ENCODE measurements at places on chromosomes 2 and 18.

- no peak for DNase-seq
Observed at GRCh38 chr2:157321466-157321865, 4.2 kb downstream of the ERMN start.

DNA sequence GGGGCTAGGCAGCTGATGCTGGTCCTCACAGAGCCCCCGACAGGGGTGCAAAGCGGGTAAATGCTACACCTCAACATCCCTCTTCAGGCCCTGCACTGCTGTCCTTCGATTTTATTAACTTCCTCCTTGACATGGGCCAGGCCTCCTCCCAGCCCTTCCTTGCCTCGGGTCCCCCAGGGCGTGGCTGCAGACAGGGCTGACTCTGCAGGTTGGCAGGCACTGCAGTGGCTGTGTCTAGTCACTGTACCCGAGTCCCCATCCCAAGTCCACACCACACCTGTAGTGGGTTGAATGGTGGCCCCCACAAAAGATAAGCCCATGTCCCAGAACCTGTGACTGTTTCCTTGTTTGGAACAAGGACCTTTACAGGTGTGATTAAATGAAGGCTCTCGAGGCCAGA lies 140.2 kb downstream of the TWIST2 start:
- no peak for DNase-seq

- no peak for DNase-seq
Observed at GRCh38 chr18:8702668-8703067, 2.7 kb upstream of the MTCL1 start.

GRCh38 chr2:96159084-96159830 lies 14.0 kb upstream of the DUSP2 start:
- DNase-seq, result no peak

- peak; percentile 35 for DNase-seq
Observed at GRCh38 chr2:221517696-221518151, 54.4 kb downstream of the EPHA4 start.

DNA sequence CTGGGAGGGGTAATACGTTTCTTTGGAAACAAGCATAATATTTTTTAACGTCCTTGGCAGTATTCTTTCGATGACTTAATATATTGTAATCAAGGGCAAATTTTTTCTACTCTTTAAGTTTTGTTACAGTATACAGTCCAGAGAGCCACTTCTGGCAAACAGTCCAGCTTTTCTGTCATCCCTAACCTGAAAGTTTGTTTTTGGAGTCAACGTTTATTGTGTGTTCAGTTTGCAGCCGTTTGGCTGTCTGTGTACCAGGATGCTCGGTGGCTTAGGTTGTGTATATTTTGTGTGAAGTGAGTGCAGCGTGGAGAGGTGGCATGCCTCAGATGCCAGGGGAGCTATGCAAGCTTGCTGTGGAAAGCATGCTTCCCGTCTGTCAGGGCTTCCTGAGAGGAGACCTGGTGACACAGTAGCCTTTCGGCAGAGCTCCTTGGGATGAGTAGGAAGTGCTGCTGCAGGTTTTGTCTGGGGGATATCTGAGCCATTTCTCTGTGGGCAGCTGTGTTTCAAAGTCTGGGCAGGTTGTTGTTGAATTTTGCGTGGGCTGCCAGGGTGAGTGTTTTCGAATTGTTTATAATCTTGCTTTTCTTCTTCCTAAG lies 14.7 kb downstream of the MAP3K20 start:
- no peak for DNase-seq

DNA sequence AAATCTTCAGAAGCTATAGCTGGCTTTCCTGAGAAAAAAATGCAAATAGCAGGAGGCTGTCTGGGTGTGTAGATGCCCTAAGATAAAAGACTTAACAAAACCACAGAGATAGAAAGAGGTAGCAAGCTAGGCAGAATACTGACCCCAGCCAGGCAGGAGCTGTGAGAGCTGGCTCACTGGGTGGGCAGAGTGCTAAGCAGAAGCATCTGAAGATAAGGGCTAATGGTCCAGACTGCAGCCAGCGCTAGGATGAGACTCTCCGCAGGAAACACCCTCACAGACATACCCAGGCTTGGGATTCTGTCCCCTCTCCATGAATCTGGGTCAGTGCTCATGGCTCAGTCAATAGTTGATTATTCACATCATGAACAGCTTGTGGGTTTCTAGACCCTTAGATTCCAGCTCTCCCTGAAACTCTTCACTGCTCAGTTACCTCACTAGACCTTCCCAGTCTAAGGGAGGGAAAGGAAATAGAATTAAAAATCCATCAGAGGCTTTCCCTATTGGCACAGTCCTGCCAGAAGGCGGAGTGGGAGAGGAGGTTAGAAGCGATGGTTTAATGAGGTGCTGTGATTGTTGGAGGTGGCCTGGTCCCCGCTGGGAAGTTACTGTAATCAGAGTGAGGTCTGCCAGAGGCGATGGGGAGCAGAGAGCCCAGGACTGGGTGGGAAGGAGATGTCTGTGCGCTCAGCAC lies 21.4 kb upstream of the CCBE1 start:
- DNase-seq, result no peak

- DNase-seq, result no peak
Observed at GRCh38 chr2:14675489-14675888, 43.0 kb downstream of the LRATD1 start.

- DNase-seq, result no peak
Observed at GRCh38 chr2:62343636-62344337, 147.9 kb downstream of the B3GNT2 start.

- no peak for DNase-seq
Observed at GRCh38 chr2:85840091-85840490, 48.7 kb downstream of the ST3GAL5 start.

GRCh38 chr2:69509011-69509749 lies 71.9 kb upstream of the NFU1 start:
- DNase-seq, result no peak

GRCh38 chr18:12008842-12009580 lies 27.7 kb downstream of the IMPA2 start:
- DNase-seq, result no peak

GRCh38 chr2:220455351-220455990 lies 828.0 kb downstream of the SLC4A3 start:
- no peak for DNase-seq

DNA sequence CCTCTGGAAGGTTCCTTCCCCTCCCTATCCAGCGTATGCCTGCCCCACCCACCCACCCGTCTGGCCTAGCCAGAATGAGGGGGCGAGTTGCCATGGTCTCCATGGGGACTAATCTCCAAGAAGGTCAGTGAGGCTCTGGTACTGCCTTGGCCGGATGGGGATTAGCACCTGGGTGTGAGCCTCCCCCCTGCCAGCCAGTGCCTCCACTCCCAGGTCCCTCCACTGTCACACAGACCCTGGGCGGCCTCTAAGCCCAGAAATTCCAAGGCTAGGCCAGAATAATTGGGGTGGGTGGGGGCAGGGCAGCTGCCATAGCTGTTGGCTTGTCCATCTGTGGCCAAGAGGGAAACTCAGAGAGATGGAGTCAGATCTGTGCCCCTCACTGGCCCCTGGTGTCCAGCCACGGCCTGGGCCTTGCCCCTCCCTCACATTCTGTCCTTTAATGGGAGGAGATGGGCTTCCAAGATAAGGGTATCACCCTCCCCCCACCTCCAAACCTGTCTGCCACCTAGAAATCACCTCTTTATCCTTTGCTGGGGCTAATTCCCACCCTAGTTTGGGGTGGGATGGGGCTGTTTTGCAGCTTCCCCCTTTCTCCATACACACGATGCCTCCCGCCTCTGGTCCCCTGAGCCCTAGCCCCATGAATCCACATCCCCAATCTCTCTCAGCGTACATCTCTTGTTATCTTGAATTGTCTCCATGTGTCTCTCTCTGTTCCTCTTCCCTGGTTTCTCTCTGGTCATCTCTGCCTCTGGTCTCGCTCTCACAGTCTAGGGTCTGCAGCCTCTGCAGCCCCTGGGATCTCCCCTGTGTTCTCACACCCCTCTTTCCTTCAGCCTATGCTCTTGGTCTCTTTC lies 6.0 kb upstream of the CRYBA2 start:
- no peak for DNase-seq

DNA sequence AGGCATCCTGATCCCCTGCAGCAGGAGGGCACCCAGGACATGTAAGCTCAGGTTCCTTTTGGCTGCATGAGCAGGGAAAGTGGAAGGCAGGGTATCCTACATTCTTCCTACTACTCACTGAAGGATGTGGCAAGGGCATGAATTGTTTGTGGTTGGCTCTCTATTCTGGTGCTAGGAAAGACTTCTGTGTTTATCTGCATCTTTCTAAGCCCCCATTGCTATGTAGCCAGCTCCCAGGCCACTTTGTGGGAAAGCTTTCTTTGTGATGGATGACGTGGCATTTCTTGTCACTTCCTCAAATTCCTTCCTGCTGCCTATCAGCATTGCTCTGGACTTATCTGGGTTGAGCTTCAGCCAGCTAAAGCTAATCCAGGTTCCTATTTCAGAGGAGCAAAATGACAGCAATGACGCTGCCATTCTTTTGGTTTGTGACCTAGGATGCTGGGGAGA lies 46.2 kb downstream of the MEIS1 start:
- DNase-seq, result no peak

DNA sequence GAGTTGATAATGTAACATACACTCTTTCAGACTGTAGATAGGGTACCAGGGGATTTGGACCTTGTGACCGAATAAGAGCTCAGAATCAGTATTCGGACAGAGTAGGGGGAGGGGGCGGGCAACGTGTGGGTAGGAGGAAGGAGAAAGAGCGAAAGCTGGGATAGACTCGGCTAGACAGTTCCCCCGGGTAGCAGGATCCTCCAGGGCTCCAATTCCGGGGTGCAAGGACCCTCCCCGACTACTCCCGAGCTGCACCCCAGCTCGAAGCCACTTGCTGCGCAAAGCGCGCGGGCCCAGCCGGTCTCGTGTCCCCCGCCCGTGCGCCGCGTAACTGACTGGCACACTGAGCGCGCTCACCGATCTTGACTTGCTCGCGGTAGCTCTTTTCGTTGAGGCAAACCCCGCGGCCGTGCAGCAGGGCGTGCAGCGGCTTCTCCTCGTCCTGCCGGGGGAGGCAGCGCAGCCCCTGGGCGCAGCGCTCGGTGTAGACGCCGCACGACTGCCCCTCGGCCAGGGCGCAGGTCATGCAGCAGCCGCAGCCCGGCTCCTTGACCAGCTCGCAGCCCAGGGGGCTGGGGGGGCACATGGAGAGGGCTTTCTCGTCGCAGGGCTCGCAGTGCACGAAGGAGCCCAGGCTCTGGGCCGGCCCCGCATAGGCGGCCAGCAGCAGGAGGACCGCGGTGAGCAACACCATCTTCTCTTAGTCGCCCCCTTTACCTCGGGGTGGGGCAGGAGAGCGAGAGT lies 1.1 kb downstream of the IGFBP5 start:
- DNase-seq, result no peak

DNA sequence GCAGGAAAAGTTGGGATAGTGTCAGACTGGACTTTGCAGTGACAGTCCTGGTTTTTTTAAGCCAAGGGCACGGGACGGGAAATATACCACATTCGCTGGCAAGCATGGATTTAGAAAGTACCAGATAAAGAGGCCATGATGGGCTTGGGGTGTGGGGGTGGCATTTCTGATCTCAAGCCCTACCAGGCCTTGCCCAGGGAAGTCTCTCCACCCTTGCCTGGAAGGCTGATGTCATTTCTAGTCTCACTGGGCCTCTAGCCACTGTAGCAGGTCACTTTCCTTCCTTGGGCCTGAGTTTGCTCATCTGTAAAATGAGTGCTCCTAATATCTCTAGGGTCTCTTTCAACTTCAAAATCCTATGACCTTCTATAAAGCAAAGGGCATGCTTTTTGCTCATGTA lies 1.8 kb downstream of the ZBTB7C start:
- no peak for DNase-seq

DNA sequence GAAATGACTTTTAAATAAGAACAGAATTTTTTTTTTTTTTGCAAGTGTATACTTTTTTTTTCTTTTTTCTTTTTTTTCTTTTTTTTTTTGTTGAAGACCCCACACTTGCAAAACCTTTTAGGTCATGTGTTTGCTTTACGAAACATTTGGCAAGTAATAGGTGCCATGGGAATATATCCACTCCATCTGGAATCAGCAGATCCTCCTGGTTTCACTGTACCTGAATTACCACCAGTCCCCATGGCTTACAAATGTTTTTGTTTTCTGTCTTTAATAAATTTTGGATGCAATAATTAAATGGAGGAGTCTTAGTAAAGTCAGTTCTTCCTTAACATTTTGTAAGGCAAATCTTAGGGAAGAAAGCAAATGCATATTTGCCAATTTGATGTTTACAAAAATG lies 559.7 kb upstream of the ZEB2 start:
- no peak for DNase-seq

DNA sequence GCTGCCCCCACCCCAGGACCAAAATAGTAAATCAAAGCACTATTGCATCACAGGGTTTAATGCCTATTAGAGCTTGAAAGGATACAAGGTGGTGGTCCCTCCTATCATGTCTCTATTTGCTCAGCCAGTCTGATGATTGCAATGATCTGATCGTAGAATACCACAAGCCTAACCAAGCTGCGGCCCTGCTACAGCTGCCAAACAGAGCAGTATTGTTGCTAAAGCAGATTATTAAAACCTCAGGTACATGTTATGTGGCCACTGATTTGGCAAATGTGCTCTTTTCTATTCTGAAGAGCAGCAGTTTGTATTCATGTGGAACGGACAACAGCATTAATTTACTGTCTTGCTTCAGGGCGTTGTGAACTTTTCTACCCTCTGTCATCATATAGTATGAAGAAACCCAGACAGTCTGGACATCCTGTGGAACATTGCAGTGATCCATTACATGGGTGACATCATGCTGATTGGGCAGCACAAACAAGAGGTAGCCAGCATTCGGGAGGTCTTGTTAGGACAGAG lies 8.4 kb upstream of the VAPA start:
- no peak for DNase-seq

GRCh38 chr2:237819231-237819630 lies 20.7 kb downstream of the RBM44 start:
- DNase-seq, result no peak
